Hypothalamus (tissue), 51 donors: ENCODE measurements at places on chromosomes 12 and 14.

DNA sequence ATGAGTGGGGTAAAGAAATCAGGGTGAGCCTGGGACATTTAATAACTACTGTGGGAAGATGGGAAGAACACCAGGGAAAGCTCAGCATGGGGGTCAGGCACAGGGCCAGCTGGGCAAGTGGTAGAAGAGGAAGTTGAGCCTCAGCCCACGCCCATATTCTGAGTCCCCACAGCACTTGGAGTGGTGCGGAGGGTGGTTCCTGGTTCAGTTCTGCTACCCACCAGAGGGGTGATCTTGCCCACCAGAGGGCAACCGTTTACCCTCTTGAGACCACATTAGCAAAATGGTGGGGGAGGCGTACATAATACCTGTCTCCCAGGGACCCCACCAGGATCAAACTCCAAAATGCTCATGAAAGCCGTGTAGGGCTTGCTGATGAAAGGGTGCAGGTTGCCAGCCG is 16.8 kb upstream of the ANKRD33 start:
- no peak for DNase-seq

DNA sequence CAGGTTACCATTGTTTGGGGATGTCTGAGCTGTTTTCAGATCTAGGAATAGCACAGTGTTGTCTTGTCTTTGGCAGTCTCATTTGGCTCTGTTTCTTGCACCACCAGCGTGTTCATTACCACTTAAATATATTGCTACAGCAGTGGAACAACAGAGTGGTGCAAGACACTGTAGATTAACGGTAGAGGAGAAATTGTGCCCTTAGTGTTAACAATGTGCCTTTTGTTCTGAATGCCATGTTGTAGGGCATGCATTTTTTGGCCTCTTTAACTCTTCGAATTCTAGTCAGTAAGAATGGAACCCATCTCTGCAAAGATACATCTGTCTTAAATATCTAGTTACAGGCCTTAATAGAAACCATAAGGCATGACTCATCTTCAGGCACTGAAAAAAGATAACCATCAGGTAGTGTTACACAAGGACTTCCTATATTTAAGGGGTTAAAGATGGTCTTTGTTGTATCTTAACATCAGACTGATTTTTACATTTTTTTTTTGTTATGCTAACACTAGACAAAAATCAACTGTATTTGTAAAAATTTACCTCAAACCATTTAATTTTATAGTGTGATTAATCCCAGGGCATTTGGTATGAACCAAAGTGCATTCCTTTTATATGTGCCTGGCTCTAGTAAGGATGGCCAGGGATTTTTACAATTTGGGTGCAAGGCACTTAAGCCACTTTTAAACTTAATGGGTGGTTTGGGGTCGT is 12.9 kb downstream of the DYRK2 start:
- no peak for DNase-seq

GRCh38 chr12:69115951-69116350 is 123.4 kb upstream of the CPSF6 start:
- DNase-seq: no peak

DNA sequence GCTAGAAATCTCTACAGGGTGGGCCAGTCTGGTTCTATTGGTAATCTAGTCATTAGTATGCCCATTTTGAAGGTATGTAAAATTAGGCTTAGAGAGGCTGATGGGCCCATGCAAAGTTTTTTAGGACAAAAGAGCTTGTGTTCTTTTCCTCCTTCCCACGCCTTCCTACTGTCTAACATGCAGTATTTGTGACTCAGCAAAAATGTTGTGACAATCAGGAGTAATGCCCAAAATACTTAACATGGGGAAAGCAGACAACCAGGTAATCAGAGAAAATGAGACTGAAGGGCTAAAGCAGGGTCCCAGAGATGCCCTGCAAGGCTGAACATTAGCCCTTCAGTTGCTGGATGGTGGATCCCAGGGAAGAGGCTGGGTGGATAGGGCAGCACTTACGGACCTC is 437.9 kb downstream of the BCL11B start:
- DNase-seq: no peak

- DNase-seq: no peak
Observed at GRCh38 chr12:56866493-56866892, 67.7 kb downstream of the SDR9C7 start.

GRCh38 chr12:48972213-48972951 is 847 bp upstream of the WNT10B start:
- no peak for DNase-seq

DNA sequence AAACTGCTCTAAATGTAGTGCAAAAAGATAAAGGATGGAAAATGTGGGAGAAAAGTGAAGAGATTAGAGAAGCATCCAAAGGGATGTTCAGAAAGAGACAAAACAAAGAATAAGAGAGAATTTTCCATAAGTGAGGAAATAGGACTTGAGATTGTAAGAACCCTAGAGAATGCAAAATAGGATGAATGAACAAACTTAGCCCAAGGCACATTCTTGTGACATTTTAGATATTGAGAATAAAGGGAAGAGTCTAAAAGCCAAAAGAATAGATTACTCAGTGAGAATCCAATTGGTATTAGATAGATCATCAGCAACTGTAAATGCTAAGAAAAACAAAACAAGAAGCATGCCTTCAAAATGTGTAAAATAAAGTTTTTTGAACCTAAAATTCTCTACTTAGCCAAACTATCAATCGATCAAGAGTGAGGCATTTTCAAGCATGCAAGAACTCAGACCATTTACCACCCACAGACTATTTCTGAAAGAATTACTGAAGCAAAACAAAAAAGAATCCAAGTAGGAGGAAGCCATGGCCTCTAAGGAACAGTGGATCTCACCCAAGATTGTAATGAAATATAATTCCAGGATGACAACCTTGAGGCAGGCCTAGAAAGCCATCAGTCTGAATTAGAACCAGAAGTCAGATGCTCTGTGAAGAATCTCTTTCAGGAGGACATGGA is 33.5 kb downstream of the DYRK2 start:
- no peak for DNase-seq

GRCh38 chr12:122974274-122974891 is 661 bp upstream of the OGFOD2 start:
- DNase-seq: peak; percentile 98

- no peak for DNase-seq
Observed at GRCh38 chr12:120139958-120140357, 23.4 kb upstream of the RAB35 start.

- DNase-seq: no peak
Observed at GRCh38 chr12:120262852-120263747, 2.4 kb downstream of the PXN start.

GRCh38 chr14:102403028-102403427 is 40.3 kb downstream of the TECPR2 start:
- DNase-seq: no peak

DNA sequence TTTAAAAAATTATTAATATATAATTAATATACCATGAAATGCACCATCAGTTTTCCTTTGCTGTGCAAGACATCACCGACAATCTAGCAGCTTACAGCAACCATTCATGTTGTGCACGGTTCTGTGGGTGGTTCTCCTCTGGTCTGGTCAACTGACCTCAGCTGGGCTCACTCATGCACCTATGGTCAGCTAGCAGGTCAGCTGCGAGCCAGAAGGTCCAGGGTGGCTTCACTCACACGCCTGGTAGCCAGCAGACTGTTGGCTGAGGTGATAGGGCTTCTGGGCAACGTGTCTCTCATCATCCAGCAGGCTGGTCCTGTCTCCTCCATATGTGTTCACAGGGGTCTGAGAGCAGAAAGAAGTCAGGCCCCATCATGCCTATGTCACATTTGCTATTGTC is 210.4 kb downstream of the KIF26A start:
- DNase-seq: no peak

DNA sequence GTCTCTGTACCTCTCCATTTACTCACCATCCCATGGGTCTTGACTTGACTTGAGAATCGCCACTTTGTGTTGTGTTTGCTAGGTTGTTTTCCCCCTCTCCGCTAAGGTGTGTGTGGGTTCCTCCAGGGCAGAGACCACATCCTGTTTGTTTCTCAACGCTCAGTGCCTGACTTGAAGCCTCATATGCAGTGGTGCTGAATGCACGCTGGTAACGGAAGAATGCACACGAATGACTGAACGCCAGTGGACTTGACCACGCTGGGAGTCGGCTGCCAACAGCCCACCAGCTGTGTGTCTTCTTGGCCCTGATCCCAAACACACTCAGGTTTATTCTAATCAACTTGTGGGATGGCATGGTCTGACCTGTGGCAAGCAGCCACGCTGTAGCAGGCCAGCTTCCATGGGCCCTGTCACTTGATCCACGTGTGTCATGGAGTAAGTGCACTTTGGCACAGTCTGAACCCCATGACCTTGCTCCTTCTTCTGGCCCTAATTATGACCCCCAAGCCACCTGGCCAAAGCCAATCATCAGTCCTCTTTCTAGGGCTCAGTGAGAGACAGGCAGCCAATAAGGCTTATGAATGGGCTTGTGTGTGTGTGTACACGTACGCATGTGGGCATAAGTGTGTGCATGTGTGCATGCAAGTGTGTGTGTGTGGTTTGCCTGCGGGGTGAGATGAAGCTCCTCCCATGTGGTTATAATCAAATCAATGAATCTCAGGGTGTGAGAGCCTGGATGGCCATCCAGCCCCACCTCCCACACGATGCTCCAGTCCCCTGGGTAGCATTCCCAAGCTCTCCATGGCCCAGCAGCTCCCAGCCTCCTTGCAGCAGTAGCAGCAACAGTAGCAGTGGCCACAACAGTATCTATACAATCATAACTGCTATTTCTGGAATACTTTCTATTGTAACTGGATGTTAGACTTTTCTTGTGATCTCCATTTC is 6.4 kb upstream of the TC2N start:
- no peak for DNase-seq

DNA sequence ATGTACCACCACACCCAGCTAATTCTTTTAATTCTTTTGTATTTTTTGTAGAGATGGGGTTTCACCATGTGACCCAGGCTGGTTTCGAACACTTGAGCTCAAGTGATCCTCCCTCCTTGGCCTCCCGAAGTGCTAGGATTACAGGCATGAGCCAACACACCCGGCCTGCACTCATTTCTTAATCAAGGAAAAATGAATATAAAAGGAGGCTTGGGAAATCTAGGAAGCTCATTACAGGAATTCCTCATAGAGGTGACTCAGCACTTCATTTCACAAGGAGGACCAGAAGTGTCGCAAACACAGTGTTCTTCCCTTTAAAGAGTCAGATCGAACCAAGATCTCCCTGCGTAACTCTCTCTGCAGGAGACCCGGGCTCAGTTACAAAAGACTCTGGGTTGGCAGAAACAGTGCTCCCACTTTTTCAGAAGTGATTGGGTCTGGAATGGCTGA is 30.3 kb downstream of the NFKBIA start:
- no peak for DNase-seq

- no peak for DNase-seq
Observed at GRCh38 chr12:123723011-123723410, 10.9 kb downstream of the ATP6V0A2 start.

- no peak for DNase-seq
Observed at GRCh38 chr14:91159906-91160305, 46.0 kb downstream of the DGLUCY start.

GRCh38 chr14:45242706-45243105 is 10.3 kb downstream of the MIS18BP1 start:
- DNase-seq: no peak

- no peak for DNase-seq
Observed at GRCh38 chr12:94689002-94689645, 38.8 kb upstream of the TMCC3 start.

DNA sequence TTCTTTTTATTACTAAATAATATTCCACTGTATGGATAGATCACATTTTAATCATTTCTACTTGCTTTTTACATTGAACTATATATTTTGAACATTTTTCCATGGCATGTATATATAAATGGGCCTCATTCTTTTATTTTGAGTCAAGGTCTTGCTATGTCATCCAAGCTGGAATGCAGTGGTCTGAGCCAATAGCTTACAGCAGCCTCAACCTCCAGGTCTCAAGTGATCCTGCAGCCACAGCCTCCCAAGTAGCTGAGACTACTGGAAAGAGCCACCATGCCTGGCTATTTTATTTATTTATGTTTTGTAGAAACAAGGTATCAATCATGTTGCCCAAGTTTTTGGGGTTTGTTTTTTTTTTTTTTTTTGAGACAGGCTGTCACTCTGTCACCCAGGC is 7.6 kb downstream of the FCF1 start:
- DNase-seq: no peak

DNA sequence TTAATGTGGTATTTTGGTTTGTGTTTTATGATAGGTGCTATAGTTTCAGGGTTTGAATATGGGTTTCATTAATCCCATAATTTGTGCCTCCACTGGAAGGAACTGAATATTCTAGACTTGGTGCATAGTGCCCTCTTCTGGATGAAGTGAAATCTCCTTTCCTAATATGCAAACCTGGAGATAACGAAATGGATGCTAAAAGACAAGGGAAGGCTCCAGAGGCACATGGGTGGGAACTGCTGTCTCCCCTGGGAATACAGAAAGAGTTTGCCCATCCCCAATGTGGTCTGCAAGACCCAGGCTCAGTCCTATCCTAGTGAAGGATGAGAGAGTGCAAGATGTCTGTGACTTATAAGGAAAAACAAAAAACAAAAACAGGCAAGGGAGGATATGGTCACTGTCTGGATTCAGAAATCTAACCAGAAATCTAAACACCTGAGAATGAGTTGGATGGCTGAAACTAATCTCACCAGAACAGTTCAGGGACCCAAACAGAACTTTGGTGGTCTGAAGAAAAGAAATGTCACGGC is 142.3 kb upstream of the TMPO start:
- DNase-seq: no peak

- DNase-seq: no peak
Observed at GRCh38 chr14:34165847-34166350, 215.0 kb upstream of the EGLN3 start.

GRCh38 chr12:54273981-54274380 is 5.9 kb downstream of the CBX5 start:
- no peak for DNase-seq

- no peak for DNase-seq
Observed at GRCh38 chr14:65296402-65296801, 116.1 kb upstream of the FUT8 start.

DNA sequence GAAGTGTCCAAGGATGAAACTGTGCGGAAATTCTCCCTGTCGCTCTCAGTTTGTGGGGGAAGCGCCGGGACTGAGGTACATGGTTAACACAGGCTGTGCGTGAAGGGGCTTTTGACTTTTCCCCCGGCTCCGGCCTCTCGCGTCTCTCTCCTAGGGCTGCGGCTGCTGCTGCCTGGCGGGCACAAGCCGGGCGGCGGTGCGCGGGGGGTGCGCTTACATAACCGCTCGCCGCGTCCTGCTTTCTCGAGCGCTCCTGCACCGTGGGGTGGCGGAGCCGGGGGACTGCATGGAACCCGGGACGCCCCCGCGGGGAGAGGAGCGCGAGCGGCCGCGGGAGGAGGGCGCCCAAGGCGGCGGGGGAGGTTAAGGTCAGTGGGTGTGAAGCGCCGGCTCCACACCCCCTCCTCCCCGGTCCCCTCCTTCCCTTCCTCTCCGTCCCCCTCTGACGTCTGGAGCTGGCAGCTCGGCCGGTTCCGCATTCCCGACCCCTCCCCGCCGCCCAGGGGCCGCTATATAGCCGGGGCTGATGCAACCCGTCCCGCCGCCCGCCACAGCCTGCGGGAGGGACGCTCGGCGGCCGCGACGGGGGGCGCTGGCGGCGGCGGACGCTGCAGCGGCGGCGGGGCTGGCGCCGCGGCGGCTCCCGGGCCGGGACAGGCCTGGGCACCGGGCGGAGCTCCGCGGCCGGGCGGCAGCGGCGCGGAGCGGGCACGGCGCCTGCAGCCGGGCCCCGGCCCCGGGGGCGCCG is at the start of gene JDP2:
Gene JDP2 (plus strand): TSS at position 541 of the 748 bp plus-strand sequence. CDS start 9,899 bp downstream, outside the sequence.
- DNase-seq: peak; percentile 95

- no peak for DNase-seq
Observed at GRCh38 chr12:124426594-124427555, 132.0 kb downstream of the RFLNA start.
